Right atrium auricular region (tissue), 2 donors: ENCODE measurements at places on chromosomes 7 and 10. TPM values are rescaled to one million over a fixed set of nuclear protein-coding genes. Genes with fewer than 3 reads are reported as not detected.

DNA sequence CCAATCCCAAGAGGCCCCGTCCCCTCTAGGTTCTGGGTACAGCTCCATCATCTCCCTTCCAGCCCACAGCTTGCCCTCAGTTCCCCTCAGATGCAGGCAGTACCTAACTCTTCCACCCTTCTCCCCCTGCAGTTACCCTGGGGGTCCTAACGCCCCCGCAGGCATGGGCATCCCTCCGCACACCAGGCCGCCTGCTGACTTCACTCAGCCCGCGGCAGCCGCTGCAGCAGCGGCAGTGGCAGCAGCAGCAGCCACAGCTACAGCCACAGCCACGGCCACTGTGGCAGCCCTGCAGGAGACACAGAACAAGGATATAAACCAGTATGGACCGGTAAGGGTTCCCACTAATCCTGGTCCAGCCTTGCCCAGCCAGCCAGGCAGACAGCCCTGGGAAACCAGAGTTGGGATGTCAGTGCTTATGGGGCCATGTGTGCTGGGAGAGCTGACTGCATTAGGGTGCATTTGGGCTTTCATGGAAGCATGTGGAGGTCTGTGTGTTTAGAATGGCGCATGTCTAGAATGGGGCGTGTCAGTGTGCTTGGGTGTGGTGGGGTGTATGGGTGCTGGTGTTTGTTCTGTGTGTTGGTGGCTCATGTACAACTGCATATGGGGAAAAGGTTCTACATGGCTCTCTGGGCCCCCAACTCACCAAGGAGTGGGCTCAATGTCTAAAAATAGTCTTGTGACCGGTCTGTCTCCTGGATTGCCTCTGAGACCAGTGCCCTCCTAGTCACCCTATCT lies 55.1 kb upstream of the PPIF start:
- no peaks in the 10 kb centered on the region for H3K27me3 ChIP-seq
- no peak for DNase-seq
- no peak overlapping the region for H3K27ac ChIP-seq
- H3K4me3 ChIP-seq: no peak overlapping the region

DNA sequence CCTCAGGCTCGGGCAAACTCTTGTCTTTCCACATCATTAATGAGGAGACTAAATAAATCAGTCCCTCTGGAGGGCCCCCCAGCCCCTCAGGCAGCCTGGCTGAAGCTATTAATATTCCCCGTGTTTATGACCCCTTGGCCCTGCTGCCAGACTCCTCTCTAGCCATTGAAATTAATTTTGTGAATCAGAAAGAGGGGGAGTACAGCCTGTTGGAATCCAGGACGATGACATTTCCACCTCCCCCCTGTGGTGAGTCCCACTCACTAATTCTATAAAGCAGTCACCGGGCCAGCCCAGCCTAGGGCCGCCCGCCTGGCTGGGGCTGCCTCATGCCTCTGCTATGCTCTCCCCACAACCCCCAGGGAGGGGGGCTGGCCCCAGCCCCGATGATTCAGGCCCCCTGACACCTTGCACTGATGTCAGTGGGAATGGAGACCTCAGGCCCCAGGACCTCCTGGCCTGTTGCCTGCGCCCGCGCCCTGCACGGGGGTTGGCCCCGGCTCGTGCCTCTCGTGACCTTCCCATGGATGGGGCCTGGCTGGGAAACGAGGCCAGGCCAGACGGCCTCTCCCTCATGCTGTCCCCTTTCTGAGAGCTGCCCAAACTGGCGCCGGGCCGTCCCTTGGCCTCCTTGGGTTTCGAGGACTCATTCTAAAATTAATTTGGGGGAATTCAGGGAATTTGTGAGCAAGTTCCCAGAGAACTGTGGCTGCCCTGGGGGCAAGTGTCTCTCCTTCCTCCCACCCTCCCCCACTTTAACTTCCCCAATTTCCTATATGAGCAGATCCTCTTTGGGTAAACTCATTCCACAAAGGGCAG lies 34.0 kb downstream of the TMEM270 start:
- no peaks in the 10 kb centered on the region for H3K27me3 ChIP-seq
- no peaks in the 10 kb centered on the region for H3K4me1 ChIP-seq
- no peaks in the 10 kb centered on the region for H3K36me3 ChIP-seq
- DNase-seq: peak; percentile 94
- peak overlapping the region; percentile 69 for H3K27ac ChIP-seq
- no peak overlapping the region for H3K4me3 ChIP-seq

DNA sequence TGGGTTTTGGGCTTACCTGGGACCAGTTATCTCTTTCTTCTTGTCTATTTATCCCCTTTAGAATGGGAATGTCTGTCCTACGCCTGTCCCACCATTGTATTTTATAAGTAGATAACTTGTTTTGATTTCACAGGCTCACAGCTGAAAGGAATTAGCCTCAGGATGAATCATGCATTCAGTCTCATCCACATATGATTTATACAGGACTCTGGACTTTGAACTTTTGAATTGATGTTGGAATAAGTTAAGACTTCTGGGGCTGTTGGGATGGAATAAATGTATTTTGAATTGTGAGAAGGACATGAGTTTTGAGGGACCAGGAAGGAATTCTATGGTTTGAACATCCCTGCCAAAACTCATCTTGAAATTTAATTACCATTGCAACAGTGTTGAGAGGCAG lies 112.6 kb downstream of the AMPH start:
- no peaks in the 10 kb centered on the region for H3K4me1 ChIP-seq
- no peak overlapping the region for H3K4me3 ChIP-seq
- H3K27me3 ChIP-seq: no peaks in the 10 kb centered on the region
- no peak overlapping the region for H3K27ac ChIP-seq

DNA sequence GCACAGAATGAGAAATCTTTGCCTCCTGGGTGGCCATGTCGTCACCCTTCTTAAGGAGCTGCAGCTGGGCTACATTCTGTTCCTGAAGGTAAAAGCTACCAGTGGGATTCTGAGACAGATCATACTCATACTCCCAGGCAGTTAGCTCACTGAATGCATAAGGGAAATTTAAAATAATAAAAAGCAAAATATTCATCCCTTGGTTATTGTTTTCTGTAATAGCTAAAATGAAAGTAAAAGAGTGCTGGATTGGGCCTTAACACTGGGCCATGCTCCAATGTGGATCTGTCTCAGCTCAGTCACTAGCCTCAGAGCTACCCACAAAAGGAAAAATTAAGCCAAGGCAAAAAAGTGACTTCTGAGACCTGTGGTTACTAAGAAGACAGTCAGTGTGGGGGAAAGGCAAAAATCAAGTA lies 8.9 kb upstream of the DYNC2I1 start:
- no peaks in the 10 kb centered on the region for H3K27me3 ChIP-seq
- H3K36me3 ChIP-seq: no peaks in the 10 kb centered on the region
- H3K27ac ChIP-seq: peak overlapping the region; percentile 32
- H3K4me3 ChIP-seq: peak overlapping the region; percentile 4

- H3K27me3 ChIP-seq: no peaks in the 10 kb centered on the region
- H3K4me3 ChIP-seq: no peak overlapping the region
- no peak for DNase-seq
- no peaks in the 10 kb centered on the region for H3K36me3 ChIP-seq
- H3K4me1 ChIP-seq: no peaks in the 10 kb centered on the region
- peak overlapping the region; percentile 90 for H3K27ac ChIP-seq
Measured at GRCh38 chr10:49296836-49297235, 2.1 kb upstream of the C10orf71 start.

GRCh38 chr10:113775686-113776294 lies 24.3 kb downstream of the PLEKHS1 start:
- no peaks in the 10 kb centered on the region for H3K27me3 ChIP-seq
- no peak overlapping the region for H3K4me3 ChIP-seq
- DNase-seq: no peak
- H3K4me1 ChIP-seq: no peaks in the 10 kb centered on the region
- no peaks in the 10 kb centered on the region for H3K36me3 ChIP-seq
- no peak overlapping the region for H3K27ac ChIP-seq

DNA sequence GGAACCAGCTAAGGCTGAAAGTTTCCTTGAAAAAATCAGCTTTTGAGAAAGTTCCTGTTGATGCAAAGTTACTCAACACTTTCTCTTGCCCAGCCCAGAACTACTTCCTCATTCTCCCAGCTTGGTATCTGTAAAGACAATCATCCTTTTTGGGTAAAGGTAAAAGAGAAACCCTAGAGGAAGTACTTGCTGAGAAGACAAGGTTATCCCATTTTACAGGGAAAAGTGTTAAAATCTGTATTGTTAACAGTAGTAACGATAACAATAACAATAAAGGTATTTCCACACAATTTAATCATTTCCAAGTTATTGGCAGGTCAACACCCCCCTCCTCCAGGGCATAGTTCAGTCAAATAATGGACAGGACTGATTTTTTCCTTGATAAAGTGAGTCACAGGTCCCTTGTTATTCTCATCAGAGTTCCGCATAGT lies 2.4 kb downstream of the ALOX5 start:
- no peaks in the 10 kb centered on the region for H3K27me3 ChIP-seq
- H3K27ac ChIP-seq: no peak overlapping the region
- H3K36me3 ChIP-seq: no peaks in the 10 kb centered on the region
- no peak overlapping the region for H3K4me3 ChIP-seq
- no peaks in the 10 kb centered on the region for H3K4me1 ChIP-seq

The UPP1 gene
- 11.1 TPM for total RNA-seq

DNA sequence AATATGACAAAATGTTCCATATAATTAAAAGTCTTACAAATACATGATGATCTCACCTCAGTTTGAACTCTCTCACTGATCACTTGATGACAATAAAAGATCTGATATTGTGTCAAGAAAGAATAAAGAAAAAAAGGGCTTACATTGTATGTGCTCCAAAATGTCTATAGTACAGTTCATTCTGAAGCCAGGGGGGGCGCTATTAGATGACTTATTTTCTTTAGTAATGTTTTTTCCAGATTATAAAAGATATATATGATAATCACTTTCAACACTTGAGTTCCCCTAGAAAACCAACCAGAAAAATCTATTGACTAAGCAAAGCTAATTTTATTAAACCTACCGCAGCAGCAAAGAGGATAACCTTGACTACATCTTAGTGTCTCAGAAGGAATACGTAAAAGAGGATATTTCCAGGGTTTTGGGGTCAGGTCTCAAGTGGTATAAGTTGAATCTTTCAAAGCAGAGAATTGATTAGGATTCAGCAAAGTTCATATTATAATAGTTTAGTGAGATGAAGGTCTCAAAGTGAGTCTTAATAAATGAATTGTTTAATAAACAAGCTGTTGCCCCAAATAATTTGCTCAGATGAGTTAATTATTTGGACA lies 55.8 kb downstream of the PTN start:
- no peak for DNase-seq
- H3K36me3 ChIP-seq: no peaks in the 10 kb centered on the region
- H3K4me3 ChIP-seq: no peak overlapping the region
- H3K27ac ChIP-seq: no peak overlapping the region
- no peaks in the 10 kb centered on the region for H3K27me3 ChIP-seq

DNA sequence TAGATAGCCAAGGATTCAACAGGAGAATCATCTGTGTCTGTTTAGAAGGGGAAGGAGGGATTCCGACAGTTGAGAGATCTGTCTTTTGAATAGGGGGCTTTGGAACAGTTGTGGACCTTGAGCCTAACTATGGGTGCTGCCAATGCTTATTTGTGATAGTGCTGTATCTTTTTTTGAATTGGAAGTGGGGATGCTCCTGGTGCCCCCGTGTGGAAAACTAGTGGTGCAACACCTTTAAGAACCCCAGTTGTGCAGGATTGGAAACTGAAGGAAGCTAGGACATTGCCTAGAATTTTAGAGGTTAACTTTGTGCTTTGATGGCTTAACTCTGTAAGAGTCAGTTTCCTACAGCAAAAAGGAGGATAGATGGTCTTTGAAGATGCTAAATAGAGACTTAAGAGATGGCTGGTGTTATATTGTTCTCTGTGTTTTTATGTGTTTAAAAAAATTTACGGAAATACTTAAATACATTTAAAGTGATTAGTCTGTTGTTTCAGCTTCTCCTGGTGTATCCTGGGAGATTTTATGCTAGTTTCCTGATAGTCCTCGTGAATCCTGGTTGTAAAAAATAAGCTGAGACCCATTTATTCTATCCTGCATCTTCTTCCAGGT lies 69.3 kb downstream of the AP3M1 start:
- no peak overlapping the region for H3K27ac ChIP-seq
- DNase-seq: no peak

- H3K4me1 ChIP-seq: peaks cover 51% of the 10 kb centered on the region
- H3K27me3 ChIP-seq: no peaks in the 10 kb centered on the region
- no peak overlapping the region for H3K4me3 ChIP-seq
- DNase-seq: no peak
- peak overlapping the region; percentile 28 for H3K27ac ChIP-seq
Measured at GRCh38 chr7:90624225-90624911, 28.2 kb downstream of the CDK14 start.

- no peak for DNase-seq
- no peaks in the 10 kb centered on the region for H3K4me1 ChIP-seq
- H3K27me3 ChIP-seq: no peaks in the 10 kb centered on the region
- H3K27ac ChIP-seq: no peak overlapping the region
Measured at GRCh38 chr10:43952760-43953159, 304.1 kb upstream of the ZNF32 start.

GRCh38 chr10:98758463-98758862 lies 311.7 kb upstream of the HPS1 start:
- H3K4me3 ChIP-seq: no peak overlapping the region
- H3K27me3 ChIP-seq: no peaks in the 10 kb centered on the region
- no peaks in the 10 kb centered on the region for H3K36me3 ChIP-seq
- DNase-seq: no peak
- no peaks in the 10 kb centered on the region for H3K4me1 ChIP-seq
- H3K27ac ChIP-seq: no peak overlapping the region

The CHCHD3 gene
- 88.3 TPM for total RNA-seq

- DNase-seq: no peak
- H3K36me3 ChIP-seq: no peaks in the 10 kb centered on the region
- H3K27me3 ChIP-seq: no peaks in the 10 kb centered on the region
Measured at GRCh38 chr7:84069033-84069432, 125.6 kb downstream of the SEMA3A start.

The CFAP69 gene
- total RNA-seq: 1.2 TPM

DNA sequence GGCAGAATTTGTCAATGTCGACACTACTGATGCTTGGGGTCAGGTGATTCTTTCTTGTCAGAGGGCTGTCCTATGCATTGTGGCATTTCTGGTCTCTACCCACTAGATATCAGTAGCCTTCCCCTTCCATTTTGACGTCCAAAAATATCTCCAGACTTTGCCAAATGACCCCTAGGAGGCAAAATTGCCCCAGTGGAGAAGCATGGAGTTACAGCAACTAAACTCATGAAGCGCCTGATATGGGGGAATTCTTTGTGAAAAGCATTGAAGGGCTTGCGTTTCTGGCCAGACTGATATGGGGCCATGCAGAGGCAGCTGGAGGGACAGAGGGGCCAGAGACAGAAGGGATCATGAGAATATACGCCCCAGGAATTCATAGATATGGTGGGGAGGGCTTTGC lies 43.6 kb downstream of the ADRB1 start:
- H3K27me3 ChIP-seq: no peaks in the 10 kb centered on the region
- H3K4me3 ChIP-seq: no peak overlapping the region
- H3K4me1 ChIP-seq: no peaks in the 10 kb centered on the region
- H3K27ac ChIP-seq: no peak overlapping the region
- DNase-seq: no peak

- no peak overlapping the region for H3K4me3 ChIP-seq
- no peak for DNase-seq
Measured at GRCh38 chr7:80428161-80429054, 83.5 kb downstream of the GNAT3 start.

GRCh38 chr10:18297659-18298058 lies 157.4 kb downstream of the CACNB2 start:
- no peaks in the 10 kb centered on the region for H3K4me1 ChIP-seq
- no peaks in the 10 kb centered on the region for H3K36me3 ChIP-seq
- no peak overlapping the region for H3K27ac ChIP-seq
